Caki2 (cell line): ENCODE measurements at places on chromosomes 6 and 20.

- DNase-seq, result no peak
These were observed 10.5 kb downstream of the PLN start for GRCh38 chr6:118558464-118559217.

GRCh38 chr6:34386316-34387137 lies 5.9 kb downstream of the NUDT3 start:
- peak; percentile 15 for DNase-seq

DNA sequence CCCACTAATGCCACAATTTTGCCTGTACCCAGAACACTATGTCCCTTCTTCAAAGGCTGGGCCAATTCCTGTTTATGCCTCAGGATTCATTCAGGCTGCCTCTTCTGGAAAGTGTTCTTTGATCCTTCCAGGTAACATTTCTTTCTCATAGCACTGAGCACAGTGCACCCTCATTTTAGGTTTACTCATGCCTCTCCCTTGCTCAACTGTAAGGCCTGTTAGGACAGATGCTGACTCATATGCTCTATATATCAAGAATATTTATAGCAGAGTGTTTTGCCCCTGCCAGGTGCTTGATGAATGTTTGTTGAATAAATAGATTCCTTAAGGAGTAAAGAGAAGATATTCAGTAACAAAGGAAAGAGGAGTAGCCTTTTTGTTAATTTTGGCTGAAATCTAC lies 263.9 kb downstream of the PHF3 start:
- no peak for DNase-seq

DNA sequence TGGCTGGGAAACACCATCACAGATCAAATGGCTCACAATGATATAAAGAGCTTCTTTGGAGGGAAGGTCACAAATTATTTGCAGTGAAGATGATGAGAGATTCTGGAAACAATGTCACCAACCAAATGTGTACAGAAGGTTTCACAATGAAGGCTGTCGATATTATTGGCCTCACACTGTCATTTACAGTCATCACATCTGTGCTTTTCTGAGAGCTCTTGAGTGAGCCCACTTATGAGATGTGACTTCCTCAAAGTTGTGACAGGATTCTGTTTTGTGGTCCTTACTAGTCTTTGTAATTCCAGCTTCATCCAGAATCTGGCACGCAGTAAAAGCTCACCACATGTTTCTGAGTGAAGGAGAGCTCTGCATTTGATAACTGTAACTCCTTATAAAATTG lies 133.6 kb downstream of the LMBRD1 start:
- DNase-seq, result no peak

- DNase-seq, result no peak
These were observed 8.8 kb upstream of the TRIM31 start for GRCh38 chr6:30121446-30122366.

DNA sequence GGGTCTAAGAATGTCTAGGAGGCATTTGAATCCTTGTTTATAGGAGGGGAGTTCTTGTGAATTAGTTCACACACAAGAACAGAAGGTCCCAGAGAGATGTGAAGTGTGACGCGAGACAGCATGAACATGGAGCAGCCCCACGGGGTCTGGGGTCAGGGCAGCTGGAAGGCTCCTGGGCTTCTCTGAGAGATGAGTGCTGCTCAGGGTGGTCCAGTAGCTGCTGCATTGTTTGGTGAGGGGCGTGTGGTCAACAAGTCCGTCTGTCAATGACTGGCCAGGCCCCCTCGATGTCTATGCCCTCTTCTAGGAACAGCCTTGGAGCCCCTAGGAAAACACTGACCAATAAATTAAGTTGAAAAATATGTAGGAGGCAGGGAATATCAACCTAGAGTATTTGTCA lies 40.2 kb upstream of the GABRR1 start:
- no peak for DNase-seq

GRCh38 chr6:87982134-87982533 lies 65.5 kb upstream of the SPACA1 start:
- no peak for DNase-seq

- no peak for DNase-seq
These were observed 62.6 kb downstream of the SRC start for GRCh38 chr20:37408302-37409193.

- DNase-seq, result no peak
These were observed 69.8 kb upstream of the PHACTR2 start for GRCh38 chr6:143607974-143608373.

DNA sequence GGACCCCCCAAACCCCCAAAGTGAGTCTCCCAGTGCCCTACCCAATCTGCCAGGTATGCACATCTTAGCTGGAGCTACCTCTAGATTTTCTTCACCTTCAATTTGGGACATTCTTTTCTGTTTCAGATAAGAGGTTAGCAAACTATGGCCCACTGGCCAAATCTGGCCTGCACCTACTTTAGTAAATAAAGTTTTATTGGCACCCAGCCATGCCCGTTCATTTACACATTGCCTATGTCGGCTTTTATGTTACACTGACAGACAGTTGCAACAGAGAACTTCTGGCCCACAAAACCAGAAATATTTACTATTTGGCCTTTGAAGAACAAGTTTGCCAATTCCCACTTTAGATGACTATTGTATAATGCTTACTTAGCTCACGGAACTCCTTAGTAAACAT lies 55.9 kb upstream of the STX16 start:
- DNase-seq, result no peak

GRCh38 chr20:33263784-33264183 lies 19.2 kb upstream of the BPIFB1 start:
- no peak for DNase-seq
